ENCODE measurements at places on chromosomes 11 and 22.

DNA sequence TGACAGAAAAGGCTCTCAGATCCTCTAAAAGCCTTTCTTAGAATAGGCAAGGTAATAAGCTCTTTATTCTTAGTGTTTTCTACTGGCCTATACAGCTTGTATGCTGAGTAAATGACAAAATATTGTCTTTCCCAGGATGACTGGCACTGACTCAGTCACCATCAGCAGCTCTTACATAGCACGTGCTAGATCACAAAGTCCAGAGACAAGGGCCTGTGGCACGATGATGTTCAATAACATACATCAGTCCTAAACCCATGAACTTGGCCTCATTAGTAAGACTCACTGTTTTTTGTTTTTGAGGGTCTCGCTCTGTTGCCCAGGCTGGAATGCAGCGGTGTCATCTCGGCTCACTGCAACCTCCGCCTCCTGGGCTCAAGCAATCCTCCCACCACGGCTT lies 42.7 kb downstream of the CELF1 start:
- DNase-seq: no peak

GRCh38 chr11:134138376-134138775 lies 69.5 kb downstream of the JAM3 start:
- DNase-seq: no peak

DNA sequence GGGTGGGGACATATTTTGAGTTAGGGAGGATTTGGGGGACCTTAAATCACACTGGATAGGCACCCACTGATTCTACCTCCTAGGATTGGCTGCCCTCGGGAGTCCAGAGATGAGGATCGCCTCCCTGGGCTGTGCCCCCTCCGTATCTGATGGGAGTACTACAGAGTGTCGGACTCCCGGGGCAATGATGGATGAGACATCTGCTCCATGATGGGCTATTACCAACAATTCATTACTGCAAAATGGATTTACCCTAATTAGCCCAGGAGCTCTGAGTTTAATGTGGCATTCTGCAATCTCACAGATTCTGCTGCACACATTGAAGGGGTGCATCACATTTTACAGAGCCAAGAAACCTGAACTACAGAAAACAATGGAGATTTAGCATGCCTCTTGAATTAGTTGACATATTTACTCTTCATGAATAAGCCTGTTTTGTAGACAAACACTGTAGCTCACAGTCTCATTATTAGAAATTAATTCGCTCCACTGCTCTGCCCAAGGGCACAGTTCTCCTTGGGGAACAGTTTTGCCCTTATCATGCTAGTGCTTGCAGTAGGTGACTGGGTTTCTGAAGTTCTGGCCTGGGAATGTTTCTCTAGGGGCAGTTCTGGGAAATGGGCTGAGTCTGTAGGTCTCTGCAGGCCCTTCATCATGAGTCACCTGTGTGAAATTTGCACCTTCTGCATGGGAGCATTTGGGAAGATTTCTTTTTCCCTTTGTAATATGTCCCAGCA lies 217.1 kb upstream of the PLET1 start:
- no peak for DNase-seq

- DNase-seq: no peak
These were observed 39.9 kb downstream of the CWC15 start for GRCh38 chr11:94933223-94934130.

GRCh38 chr11:122983438-122984185 lies 2.0 kb upstream of the BSX start:
- DNase-seq: no peak

- DNase-seq: no peak
These were observed 3.8 kb downstream of the ACY3 start for GRCh38 chr11:67646535-67647336.

DNA sequence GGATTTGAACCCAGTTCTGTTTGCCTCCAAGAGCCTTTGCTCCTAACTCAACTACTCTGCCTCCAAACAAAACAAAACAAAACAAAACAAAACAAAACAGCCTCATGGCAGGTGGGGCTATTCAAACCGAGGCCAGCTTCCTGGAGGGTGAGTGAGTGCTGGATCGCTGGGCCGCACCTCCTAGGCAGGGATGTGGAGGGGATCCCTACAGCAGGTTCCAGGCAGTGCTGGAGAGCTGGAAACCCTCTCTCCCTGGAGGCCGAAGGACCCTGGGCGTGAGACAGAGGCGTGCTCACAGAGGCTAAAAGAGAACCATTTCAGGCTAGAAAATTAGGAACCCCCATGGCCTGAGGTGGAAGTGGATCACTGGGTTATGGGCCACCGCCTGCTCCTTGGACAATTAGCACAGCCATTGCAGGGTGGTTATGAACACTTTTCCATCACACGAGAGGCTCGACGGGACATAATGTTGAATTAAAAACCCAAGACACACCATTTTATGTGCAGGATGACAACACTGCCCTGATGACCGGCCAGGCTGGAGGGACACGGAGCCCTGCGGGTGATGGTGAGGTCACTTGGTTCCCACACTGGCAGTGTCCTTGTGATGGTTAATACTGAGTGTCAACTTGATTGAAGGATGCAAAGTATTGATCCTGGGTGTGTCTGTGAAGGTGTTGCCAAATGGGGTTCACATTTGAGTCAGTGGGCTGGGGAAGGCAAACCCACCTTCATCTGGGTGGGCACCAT lies 35.2 kb downstream of the SHISAL1 start:
- DNase-seq: no peak

DNA sequence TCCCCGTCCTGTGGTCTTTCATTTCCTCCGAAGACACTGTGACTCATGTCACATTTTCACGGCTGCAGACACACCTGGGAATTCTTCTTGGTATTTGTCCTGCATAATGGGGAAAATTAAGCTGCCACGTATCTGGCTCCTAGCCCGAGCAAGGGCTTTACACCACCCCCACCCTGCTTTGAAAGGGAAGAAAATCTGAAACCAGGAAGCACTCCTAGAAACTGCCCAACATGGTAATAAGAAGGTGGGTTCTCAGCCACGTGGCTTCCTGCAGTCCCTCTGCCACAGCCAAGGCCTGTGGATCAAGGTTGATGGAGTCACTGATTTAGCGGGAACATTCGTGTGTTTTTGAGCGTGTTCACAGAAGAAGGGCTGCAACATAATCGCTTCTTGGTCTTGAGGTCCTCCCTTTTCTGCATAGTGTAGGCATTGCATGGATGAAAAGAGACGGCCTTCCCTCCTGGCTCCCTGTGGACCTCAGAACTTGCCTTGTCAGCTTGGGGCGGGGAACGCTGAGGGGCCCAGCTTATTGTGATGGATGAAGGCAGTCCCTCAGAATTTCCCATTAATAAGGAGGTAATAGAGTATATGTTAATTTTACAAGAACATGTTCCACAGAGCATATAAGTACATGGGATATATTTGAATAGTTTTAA lies 292.0 kb downstream of the NTM start:
- no peak for DNase-seq

GRCh38 chr11:68993546-68993945 lies 12.8 kb upstream of the MRGPRD start:
- DNase-seq: no peak

DNA sequence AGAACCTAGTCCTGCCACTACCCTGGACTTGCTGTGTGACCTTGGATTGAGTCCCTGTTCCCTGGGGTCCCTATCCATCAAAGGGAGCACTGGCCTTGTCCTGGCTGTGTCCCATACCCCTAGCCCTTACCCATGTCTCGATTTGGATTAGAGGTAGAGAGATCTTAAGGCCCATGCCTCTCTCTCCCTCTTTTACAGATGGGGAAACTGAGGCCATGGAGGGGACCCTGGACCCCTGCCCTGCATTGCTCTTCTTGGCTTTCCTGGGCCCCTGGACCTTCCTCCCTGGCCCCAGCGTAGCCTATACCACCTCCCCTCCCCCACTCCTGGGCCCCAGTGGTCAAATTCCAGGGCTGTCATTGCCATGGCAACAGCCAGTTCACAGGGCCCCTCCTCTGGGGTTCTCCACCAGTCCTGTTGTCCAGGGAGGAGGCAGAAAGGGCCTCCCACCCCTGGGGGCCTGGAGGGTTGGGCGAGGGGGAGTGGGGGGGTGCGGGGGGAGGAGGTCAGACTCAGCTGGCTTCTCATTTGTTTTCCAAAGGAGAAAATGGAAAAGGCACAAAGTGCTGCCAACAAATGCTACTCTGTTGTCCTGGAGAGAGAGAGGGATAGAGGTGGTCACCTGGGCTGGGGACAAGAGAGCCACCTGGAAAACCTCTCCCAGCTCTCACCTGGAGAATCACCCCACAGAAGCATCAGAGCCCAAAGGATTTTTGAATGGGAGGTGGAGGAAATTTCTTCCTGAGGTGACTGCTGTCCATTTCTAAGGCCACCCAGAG lies 23.3 kb downstream of the ARHGEF17 start:
- no peak for DNase-seq

DNA sequence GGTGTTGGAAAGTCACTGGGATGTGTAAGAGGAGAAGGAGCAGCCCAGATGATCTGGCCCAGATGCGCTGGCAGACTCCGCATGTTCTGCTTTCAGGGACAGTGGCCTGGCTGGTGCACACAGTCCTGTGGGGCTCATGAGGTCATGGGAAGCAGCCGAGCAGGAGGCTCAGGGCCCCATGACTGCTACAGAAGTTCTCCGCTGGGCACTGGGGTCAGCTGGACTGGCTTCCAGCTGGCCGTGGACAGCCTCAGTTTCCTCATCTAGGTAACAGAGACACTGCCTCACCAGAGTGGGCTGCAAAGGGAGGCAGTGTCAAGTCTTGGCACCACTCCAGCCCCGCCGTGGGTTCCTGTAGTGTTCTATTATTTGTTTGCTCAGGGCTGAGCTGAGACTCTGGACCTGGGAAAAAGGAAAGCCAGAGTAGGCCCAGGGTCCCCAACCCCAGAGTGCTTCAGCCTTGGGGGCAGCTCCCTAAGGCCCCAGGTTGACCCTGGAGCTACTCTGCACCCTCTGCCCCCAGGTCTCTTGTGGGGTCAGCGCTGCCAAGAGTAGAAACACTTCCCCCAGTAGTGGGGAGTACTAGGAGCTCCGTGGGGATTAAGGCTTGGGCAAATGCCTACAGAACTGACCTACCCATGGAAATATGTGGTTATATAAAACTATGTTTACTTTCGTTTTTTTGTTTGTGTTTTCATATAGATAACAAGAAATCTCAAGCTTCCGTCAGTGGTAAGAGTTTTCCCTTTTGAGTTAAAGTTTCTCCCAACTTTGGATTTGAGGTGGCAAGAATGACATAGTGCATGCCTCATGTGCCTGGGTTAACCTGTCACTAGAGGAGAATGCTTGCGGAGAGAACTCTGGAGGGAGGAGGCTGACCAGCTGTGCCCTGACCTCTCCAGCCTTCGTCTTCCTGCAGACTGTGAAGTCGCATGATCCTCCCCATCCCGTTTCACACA lies 45.3 kb downstream of the MED15 start:
- no peak for DNase-seq

- DNase-seq: no peak
These were observed 666 bp downstream of the SLC25A18 start for GRCh38 chr22:17563936-17564391.

GRCh38 chr11:23851216-23851615 lies 645.6 kb upstream of the LUZP2 start:
- no peak for DNase-seq

- DNase-seq: no peak
These were observed 25.5 kb upstream of the YPEL1 start for GRCh38 chr22:21761086-21761485.

- no peak for DNase-seq
These were observed 3.6 kb upstream of the PHLDA2 start for GRCh38 chr11:2932850-2933251.

DNA sequence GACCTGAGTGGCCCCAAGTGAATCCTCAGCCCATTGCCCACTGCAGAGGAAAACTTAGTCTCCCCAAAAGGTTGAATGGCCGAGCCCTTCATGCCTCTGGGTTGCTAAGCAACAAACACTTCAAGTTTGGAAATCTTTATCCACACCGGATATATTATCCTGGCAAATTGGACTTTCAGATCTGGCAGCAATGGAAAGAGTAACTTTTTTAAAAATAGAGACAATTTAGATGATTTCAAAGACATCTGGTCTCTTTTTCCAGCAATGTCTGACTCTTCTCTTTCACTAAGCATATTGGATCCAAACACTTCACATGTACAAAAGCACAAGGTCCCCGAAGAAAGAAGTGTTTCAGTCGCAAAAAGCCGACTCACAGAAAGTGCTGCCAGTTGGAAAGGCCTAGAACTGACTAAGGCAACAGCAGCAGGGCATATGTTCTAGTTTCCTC lies 505.3 kb downstream of the SOX6 start:
- no peak for DNase-seq

- DNase-seq: no peak
These were observed 202.1 kb downstream of the NXPE2 start for GRCh38 chr11:114880442-114880841.

GRCh38 chr11:119791701-119792151 lies 62.7 kb upstream of the NECTIN1 start:
- DNase-seq: no peak

DNA sequence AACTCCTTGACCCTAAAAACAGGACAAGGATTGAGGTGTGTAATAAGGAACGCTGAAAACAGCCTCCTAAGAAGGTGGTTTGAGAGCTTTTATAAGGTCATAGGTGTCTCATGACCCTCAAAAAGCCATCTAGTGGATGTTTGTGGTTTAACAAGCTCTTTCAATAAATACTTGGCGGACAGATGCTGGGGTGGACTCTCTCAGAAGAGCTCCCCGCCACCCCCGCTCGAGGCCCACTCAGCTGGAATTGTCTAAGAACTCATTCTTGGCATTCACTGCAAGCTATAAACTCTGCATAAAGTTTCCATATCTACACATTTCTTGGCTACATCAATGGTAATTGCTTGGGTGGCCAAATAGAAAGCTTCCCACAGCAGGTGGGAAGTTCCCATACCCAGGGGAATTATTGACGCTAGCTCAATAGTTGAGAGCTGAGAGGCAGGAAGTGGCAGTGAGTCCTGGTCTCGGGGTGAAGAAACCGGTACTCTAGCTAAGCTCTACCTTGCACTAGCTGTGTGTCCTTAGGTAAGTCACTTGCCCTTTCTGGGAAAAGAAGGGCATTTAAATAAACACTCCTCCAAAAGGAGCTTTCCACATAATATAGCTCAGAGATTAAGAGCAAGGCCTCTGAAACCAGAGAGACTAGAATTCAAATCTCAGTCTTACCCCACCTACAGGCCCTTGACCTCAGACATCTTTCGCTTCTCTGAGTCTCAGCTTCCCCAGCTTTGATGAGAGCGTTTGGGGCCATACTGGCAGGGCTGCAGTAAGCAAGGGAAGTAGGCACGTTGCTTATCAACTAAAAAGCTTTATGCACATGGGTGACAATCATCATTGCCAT lies 6.4 kb downstream of the MS4A15 start:
- DNase-seq: no peak

DNA sequence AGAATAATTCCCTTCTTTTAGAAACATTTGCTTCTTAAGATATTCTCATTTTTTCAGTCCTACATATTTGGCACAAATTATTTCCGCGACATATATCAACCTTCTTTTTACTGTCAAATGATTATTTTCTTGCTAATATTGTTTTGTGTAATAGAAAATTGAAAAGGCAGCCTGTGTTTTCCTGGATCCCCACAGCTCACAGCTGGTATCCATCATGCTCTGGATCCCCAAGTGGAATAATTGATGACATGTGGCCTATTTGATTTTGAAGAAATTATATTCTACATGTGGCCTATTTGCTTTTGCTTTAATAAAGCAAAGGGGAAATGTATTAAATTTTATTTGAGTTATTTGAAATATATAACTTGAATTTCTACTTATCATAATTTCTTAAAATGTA lies 199.4 kb upstream of the LUZP2 start:
- DNase-seq: no peak

GRCh38 chr11:10459029-10459970 lies 4.2 kb downstream of the AMPD3 start:
- peak; percentile 61 for DNase-seq

Measured in T follicular helper cell (primary cell).